ENCODE measurements at places on chromosomes 2 and 18.

- DNase-seq: no peak
These were observed 56.7 kb downstream of the DIS3L2 start for GRCh38 chr2:232018181-232018580.

- no peak for DNase-seq
These were observed 72.3 kb downstream of the SMAD7 start for GRCh38 chr18:48878471-48878870.

DNA sequence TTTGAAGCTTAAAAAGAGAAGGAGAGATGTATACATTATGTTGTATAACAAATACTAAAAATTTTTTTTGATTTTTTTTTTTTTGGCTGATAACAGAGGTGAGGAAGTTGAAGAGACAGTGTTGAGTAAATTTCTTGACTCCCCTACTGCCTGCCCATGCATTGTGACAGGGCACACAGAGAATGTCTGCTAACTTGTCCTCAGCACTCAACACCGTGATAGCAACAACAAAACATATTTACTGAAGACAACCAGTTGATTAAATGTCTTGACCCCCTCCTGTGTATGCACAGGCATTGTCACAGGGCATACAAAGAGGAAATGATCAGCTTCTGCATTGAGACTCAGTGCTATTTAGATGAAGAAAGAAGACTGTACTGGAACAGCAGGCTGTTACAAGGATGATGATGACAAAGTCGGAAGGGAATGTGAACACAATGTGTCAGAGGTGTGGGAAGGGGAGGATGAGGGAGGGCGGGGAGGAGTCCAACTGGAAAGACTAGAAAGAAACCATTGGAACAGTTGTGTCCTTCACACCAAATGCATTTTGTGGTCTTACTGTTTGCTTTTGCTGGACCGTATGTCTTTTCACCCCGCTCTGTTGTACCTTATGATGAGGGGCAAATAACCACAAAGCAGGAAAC lies 89.5 kb downstream of the CERS6 start:
- peak; percentile 8 for DNase-seq

DNA sequence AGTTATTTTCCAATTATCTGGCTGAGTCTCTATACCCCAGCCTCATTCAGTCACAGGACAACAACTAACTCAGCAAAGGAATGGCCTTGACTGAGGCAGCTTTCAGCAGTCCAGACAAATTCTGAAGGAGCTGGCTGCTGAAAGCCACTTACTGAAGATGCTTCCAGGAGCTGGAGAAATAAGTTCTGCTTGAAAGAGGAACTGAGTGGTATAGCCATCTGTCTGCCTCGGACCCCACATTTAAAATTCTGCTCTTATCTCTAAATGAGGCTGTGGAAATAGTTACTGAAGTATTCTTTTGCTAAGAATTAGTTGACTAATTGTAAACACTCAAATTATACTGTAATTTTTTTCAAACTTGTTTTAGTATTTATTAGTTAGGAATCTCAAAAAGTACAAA lies 9.1 kb upstream of the GPD2 start:
- DNase-seq: peak; percentile 44

DNA sequence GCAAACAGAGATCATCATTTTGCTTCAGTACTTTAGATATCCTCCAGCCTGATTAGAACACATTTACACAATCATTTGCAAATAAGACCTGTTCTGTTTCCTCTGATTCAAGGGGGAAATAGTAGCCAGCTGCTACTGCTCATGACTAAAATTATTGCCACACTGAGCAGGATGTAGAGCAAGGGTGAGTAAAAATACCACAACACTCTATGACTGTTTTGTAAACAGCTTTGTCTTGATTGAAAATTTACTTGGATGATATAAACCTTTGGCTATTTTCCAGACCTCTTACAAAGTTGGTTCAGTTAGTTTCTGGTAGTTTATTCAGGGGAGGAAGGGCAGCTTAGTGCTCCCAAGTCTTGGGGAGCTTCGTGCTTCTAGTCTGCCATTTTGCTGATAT lies 286.4 kb upstream of the CNTNAP5 start:
- peak; percentile 48 for DNase-seq

- DNase-seq: no peak
These were observed 11.4 kb upstream of the PROKR1 start for GRCh38 chr2:68632021-68632420.

DNA sequence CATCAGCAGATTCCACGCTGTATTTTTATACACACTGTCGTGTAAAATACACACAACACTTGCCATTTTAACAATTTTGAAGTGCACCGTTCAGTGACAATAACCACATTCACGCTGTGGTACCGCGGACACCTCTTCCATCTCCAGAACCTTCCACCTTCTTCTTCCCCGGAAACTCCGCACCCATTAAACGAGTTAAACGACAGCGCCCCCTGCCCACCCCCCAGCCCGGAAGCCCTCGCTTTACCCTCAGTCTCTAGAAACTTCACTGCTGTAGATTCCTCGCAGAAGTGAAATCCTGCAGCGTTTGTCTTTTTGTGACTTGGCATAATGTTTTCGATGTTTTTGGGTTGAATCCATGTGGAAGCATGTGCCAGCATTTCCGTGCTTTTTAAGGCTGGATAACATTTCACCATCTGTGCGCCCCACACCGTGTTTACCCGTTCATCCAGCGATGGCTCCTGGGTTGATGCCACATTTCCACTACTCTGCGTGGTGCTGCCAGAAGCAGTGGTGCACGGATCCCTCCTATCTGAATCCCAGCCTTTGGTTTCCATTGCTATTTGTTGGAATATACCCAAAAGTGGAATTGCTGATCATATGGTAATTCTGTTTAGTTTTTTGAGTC lies 32.0 kb upstream of the TMEM18 start:
- no peak for DNase-seq

GRCh38 chr2:117833911-117834310 lies 19.4 kb downstream of the DDX18 start:
- DNase-seq: no peak

DNA sequence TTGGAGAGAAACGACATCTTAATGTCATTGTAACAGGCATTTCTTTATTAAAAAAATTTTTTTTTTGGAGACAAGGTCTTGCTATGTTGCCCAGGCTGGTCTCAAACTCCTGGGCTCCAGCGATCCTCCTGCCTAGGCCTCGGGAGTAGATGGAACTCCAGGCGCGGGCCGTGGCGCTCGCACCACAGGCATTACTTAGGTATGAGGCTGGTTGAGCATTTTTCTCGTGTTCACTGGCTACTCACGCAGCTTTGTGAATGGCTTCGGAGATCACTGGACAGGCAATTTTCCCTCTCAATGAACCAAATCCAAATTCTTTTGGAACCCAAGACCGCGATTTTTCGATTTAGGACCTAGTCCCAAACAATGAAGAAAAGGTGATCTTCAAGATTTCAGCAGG lies 795 bp upstream of the TCF7L1 start:
- no peak for DNase-seq

GRCh38 chr2:69939722-69940121 lies 21.7 kb downstream of the ASPRV1 start:
- no peak for DNase-seq

DNA sequence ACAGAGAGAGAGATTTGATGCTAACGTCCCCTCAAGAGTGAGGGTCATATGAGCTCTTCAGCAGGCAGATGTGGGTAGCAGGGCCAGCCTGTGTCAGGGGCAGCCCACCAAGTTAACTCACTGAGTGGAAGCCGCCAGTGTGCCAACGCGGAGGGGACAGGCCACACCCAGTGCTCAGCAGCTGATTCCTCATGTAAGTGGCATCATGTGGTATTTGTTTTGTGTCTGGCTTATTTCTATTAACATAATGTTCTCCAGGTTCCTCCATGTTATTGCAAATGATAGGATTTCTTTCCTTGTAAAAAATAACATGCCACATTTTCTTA lies 4.0 kb downstream of the IMP4 start:
- no peak for DNase-seq

GRCh38 chr2:18623782-18624181 lies 34.4 kb upstream of the NT5C1B start:
- DNase-seq: no peak

DNA sequence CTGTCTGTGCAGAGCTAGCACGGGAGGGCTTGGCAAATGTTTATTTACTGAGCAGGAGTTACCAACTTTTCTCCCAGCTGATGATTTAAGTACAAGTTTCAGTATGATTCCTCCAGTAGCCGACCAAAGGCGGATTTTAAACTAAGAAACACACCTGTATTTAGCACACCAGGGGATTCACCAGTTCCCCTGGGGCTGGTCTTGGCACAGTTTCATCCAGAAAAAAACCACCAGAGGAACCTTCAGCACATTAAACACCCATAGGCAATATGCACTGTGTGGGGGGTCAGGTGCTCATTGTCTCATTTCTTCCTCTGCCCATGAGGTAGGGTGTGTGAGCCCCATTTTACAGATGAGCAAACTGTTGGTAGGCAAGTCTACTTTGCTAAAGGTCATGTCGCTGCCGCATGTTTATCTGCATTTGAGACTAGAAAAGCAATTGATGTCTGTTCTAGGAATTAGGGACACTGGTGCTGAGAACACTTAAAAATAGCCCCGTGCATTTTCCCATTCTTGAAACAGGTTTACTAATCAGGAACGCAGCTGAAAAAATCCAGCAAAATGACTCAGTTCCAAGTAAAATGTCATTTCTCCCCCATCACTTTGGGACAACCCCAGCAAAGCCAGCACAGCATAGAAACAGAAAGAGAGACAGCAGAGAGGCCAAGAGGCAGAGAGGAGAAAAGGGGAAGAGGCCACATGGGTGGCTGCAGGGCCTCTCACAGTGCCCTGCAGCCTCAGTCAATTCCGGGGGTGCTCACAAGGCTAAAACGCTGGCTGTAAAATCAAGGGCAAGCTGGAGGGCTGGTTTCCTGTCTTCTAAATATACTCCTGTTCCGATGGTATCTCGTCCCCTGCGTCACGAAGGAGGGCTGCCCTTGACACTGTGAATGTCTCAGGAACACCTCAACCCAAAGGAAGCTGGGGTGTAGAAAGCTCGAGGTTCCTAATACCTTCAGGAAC lies 166.8 kb upstream of the ID2 start:
- DNase-seq: peak; percentile 75

Data from hematopoietic multipotent progenitor cell treated with erythropoietin and hydrocortisone succinate and interleukin-3 and kit ligand, for 6 days (in vitro differentiated cells).